ENCODE measurements at places on chromosomes 7 and 10.

DNA sequence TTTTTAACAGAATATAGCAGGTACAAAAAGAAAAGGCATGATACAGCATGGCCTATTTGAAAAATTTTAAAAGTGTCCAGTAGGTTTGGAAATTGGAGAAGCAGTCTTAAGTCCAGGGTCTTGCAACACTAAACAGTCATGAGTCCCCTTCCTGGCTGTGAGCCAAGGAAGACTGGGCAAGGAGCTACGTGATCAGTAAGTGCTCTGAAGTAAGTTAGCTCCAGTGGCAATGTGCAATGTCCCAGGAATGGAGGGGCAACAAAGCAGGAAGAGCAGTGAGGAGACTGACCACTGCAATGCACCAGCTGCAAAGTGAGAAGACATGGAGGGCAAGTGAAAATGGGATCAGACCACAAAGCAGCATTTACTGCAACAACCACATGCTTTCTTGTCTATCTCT lies 72.9 kb upstream of the GRID1 start:
- no peak for DNase-seq

DNA sequence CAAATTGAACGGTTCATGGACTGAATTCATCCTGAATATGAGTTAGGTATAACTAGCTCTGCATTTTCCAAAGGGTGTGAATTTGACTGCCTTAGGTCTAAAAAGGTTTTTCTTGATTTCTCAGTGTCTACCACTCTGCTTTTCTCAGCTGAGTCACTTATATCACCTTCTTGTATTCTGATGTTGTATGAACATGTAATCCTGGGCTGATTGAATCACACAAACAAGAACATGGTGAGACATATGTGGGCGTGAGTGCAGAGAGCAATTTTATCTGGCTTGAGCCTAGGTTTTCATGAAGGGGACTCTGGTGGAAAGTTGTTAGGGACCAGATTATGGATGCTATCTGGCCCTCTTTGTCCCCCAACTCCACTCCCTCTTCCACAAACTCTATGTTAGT lies 239.8 kb downstream of the SUGCT start:
- no peak for DNase-seq

DNA sequence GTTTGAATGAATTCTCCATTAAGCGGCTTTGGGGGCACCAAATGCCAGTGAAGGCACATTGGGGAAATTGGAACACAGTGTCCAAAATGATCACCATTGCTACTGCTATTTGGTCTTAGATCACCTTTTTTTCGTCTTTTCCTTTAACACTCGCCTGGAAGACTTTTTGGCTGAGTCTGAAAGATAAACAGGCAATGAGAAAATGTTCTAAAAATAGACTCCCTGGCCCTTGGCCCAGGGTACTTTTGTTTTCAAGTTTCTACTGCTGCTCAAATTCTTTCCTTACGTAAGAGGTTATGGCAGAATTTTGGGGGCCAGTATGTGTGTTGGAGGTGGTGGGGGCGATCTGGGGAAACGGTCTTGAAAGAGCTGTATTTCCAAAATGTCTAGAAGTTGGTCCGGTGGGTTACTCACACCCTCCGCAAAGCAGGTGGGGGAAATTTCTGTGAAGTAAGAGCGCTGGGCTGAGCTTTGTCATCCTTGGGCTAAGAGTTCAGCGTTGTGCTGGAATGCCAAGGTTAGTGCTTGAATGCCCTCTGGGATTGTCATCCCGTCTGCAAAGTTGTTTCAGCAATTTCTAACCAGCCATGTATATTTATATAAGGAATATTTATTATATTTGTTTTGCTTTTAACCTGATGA lies 1.3 kb upstream of the ITPRIP start:
- DNase-seq, result no peak

DNA sequence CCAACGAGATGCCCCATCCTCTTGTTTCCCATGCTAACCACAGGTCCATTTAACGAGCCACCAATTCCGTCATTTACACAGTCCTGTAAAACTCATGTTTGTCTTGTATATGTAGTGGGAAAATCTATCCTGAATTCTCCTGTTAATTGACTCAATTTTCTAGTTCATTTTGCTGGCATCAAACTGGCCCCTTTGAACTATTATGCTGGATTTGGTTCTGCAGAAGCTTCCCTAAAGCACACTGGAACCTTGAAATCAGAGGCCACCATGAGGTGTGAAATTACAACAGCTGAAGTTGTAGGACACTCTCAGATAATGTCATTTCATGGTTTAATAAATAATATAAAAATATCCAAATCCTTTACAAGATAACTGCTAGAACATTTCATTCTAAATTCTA lies 129.8 kb upstream of the AKR1E2 start:
- DNase-seq, result no peak

DNA sequence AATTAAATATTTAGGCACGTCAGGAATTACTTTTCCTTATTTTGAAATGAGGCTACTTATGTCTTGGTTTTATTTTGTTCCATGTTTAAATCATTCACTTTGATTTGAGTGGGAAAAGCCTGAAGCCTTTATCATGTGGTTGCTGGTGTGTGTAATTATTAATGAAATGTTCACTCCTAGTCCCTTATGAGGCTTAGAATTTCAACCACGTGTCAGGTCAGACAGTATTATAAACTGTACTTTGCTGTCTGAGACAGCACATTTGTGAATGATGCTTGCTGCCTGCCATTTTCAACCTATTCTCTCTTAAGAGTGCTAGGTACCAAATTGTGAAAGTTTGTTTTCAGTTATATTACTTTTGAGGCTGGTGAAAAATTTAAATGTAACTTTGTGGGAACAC lies 58.9 kb downstream of the COL17A1 start:
- no peak for DNase-seq

DNA sequence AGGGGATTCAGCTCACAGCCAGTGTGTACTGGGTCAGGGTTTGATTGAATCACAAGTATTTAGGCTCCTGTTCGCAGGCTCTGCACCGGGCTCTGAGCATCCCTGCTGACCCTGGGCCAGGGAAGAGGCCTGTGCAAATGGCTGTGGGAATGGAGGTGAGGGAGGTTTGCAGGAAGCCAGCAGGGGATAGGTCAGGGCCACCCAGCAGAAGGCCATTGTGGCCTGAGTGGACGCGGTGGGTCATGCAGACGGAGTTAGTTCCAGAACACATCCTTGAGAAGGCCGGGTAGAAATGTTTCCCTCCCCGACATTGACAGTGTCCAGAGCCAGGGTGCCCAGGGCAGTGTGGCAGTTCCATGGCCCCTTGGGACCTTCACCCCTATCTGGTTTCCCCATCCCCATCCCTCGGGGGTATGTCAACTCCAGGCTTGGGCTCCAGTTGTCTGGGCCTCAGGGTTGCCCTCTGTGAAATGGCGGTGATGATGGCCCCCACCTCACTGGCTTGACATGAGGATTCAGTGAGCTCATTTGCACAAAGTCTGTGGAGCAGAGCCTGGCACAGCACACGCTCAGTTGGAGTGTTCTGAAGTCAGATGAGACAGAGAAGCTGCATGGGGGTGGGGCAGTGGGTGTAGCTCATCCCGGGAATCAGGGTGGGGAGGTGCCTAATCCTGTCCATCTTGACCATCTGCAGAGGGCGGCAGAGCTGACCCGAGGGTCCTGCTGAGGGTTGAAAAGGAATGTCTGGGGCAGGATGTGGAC lies 107.6 kb downstream of the ADCY1 start:
- DNase-seq, result no peak
